ENCODE measurements at places on chromosomes 5 and 9.

GRCh38 chr5:80069918-80070318 is 34.8 kb downstream of the THBS4 start:
- H3K27ac ChIP-seq = no peak overlapping the region
- DNase-seq = no peak

- no peaks in the 10 kb centered on the region for H3K27me3 ChIP-seq
- no peak overlapping the region for H3K4me3 ChIP-seq
- peaks cover 51% of the 10 kb centered on the region for H3K36me3 ChIP-seq
- H3K4me1 ChIP-seq = no peaks in the 10 kb centered on the region
These were observed 52.8 kb downstream of the PRRT1B start for GRCh38 chr9:131598121-131598520.

DNA sequence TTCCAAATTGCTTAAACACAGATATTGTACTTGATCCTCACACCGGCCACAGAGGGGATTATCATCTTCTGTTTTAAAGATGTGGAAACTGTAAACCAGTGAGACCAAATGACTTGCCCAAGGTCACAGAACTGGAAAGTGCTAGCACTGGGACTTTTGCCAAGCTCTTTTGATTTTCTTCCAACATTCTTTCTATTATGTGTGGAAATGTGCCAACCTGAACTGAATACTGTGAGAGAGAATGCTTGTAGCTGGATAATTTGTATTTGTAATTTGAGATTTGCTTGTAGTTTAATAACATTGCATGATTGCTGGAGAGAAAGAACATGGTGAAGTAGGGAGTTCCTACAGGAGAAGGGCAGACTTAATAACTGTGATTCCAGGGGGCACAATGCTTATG is 977.9 kb upstream of the NUDT12 start:
- DNase-seq = no peak
- H3K4me1 ChIP-seq = no peaks in the 10 kb centered on the region
- no peaks in the 10 kb centered on the region for H3K27me3 ChIP-seq
- H3K27ac ChIP-seq = no peak overlapping the region
- H3K4me3 ChIP-seq = no peak overlapping the region

DNA sequence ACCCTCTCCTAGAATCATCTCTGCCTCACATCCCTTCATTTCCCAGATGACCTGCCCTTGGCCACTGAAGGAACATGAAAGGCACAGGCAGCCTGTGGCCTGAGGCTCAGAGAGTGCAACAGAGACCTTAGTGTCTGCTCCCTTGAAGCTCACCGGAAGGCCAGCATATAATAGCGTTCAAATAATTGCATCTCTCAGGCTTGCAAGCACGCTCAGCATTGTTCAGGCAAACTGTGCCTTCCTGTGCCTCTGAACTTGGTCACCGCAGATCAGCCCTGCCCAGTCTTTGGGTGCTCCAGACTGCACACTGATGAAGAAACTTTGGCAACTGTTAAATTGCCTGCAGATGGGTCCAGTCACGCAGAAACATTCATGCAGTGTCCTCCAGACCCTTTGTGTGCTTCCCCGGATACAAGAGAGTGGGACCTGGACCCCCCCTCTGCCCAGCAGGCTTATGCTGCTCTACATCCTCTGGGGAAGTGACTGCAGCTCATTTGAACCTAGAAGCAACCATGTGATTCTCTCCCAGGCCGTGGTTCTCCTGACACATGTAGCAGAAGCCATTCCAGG is 216.0 kb upstream of the ANKRD55 start:
- H3K36me3 ChIP-seq = no peaks in the 10 kb centered on the region
- H3K4me3 ChIP-seq = no peak overlapping the region
- no peaks in the 10 kb centered on the region for H3K27me3 ChIP-seq
- no peaks in the 10 kb centered on the region for H3K4me1 ChIP-seq
- no peak overlapping the region for H3K27ac ChIP-seq

- H3K27ac ChIP-seq = no peak overlapping the region
- H3K4me3 ChIP-seq = no peak overlapping the region
- H3K4me1 ChIP-seq = no peaks in the 10 kb centered on the region
- DNase-seq = no peak
These were observed 373.4 kb downstream of the GADD45G start for GRCh38 chr9:89978185-89978584.

GRCh38 chr9:129640086-129640870 is 1.7 kb downstream of the ASB6 start:
- peak overlapping the region; percentile 95 for H3K4me3 ChIP-seq
- no peak for DNase-seq
- peaks cover 29% of the 10 kb centered on the region for H3K36me3 ChIP-seq
- H3K27me3 ChIP-seq = no peaks in the 10 kb centered on the region
- peaks cover 15% of the 10 kb centered on the region for H3K4me1 ChIP-seq
- peak overlapping the region; percentile 90 for H3K27ac ChIP-seq

GRCh38 chr9:33202018-33202417 is 34.9 kb upstream of the B4GALT1 start:
- peaks cover 9% of the 10 kb centered on the region for H3K4me1 ChIP-seq
- H3K4me3 ChIP-seq = no peak overlapping the region
- H3K27ac ChIP-seq = no peak overlapping the region
- H3K36me3 ChIP-seq = no peaks in the 10 kb centered on the region
- no peaks in the 10 kb centered on the region for H3K27me3 ChIP-seq

- H3K4me3 ChIP-seq = no peak overlapping the region
- no peaks in the 10 kb centered on the region for H3K36me3 ChIP-seq
- H3K27ac ChIP-seq = no peak overlapping the region
- no peak for DNase-seq
These were observed 108.8 kb downstream of the SLC12A2 start for GRCh38 chr5:128192368-128192767.

DNA sequence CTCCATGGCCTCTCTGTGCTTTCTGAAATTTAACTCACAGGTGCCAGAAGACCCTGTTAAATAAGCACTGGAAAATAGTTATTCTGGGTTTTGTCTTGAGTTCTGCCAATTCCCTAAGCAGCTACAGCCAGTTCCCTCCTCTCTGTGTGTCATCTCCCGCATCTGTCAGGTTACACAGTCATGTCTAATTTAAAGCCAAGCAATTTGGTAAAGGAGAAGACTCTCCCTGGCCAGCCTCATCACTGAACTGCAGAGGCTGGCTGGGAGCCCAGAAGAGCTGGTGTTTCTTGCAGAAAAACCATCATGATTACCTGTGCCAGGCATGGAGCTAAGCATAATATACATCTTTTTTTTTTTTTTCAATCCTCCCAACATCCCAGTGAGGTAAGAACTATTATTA is 141.3 kb upstream of the ZNF366 start:
- no peak overlapping the region for H3K27ac ChIP-seq
- H3K4me1 ChIP-seq = no peaks in the 10 kb centered on the region
- H3K27me3 ChIP-seq = no peaks in the 10 kb centered on the region
- H3K36me3 ChIP-seq = no peaks in the 10 kb centered on the region
- DNase-seq = no peak

- H3K4me1 ChIP-seq = no peaks in the 10 kb centered on the region
- no peak for DNase-seq
- no peaks in the 10 kb centered on the region for H3K27me3 ChIP-seq
- H3K4me3 ChIP-seq = no peak overlapping the region
These were observed 146.8 kb downstream of the SMC2 start for GRCh38 chr9:104240890-104241289.

GRCh38 chr9:105116052-105116868 is 128.2 kb upstream of the SLC44A1 start:
- no peaks in the 10 kb centered on the region for H3K27me3 ChIP-seq
- H3K36me3 ChIP-seq = no peaks in the 10 kb centered on the region
- H3K4me3 ChIP-seq = no peak overlapping the region
- peaks cover 29% of the 10 kb centered on the region for H3K4me1 ChIP-seq
- H3K27ac ChIP-seq = no peak overlapping the region

GRCh38 chr9:109560470-109561132 is 62.5 kb upstream of the PTPN3 start:
- no peaks in the 10 kb centered on the region for H3K4me1 ChIP-seq
- H3K27me3 ChIP-seq = no peaks in the 10 kb centered on the region
- H3K36me3 ChIP-seq = no peaks in the 10 kb centered on the region
- no peak overlapping the region for H3K4me3 ChIP-seq

DNA sequence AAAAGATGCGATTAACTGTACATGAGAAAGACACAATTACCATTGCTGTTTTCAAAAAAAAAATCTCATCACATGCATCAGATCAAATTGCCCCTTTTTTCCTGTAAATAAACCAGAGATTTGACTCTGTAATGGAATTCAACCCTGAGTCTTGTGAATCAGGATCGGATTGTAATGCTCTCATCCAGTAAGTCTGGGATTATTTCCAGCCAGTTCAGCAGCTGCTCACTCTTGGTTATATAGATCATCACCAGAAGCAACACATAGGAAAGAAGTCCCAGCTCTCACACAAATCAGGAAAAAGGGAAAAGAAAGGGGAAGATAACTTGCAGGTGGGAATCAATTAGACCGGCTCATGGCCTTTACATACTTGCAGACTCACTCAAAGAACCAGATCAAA is 97.8 kb upstream of the SPOCK1 start:
- no peak overlapping the region for H3K4me3 ChIP-seq
- no peaks in the 10 kb centered on the region for H3K4me1 ChIP-seq
- H3K27ac ChIP-seq = no peak overlapping the region
- no peak for DNase-seq

GRCh38 chr5:158545949-158546530 is 553.7 kb downstream of the EBF1 start:
- no peaks in the 10 kb centered on the region for H3K27me3 ChIP-seq
- no peak overlapping the region for H3K4me3 ChIP-seq
- DNase-seq = no peak
- no peaks in the 10 kb centered on the region for H3K36me3 ChIP-seq
- no peak overlapping the region for H3K27ac ChIP-seq

GRCh38 chr9:119917175-119917574 is 547.9 kb upstream of the BRINP1 start:
- no peaks in the 10 kb centered on the region for H3K36me3 ChIP-seq
- no peak overlapping the region for H3K4me3 ChIP-seq
- DNase-seq = no peak
- no peaks in the 10 kb centered on the region for H3K4me1 ChIP-seq
- H3K27me3 ChIP-seq = no peaks in the 10 kb centered on the region

DNA sequence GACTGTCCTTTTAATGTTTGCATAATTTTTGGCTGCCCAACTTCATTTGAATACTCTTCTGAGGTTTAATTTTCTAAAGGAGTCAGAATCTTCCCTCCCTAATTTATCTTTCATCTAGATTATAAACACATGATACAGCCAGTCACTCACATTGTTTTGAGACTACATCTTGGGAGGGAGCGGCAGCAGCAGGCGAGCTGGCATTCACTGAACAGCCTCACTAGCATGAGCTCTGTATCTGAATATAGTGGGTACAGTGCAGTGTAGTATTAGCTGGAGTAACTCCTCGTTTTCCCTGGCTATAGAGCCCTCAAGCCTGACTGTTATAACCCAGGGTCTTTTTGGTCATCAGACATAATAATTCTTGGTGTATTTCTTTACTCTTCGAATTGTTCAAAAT is 969.2 kb upstream of the COX7C start:
- DNase-seq = no peak
- no peaks in the 10 kb centered on the region for H3K27me3 ChIP-seq
- no peak overlapping the region for H3K4me3 ChIP-seq
- no peak overlapping the region for H3K27ac ChIP-seq

DNA sequence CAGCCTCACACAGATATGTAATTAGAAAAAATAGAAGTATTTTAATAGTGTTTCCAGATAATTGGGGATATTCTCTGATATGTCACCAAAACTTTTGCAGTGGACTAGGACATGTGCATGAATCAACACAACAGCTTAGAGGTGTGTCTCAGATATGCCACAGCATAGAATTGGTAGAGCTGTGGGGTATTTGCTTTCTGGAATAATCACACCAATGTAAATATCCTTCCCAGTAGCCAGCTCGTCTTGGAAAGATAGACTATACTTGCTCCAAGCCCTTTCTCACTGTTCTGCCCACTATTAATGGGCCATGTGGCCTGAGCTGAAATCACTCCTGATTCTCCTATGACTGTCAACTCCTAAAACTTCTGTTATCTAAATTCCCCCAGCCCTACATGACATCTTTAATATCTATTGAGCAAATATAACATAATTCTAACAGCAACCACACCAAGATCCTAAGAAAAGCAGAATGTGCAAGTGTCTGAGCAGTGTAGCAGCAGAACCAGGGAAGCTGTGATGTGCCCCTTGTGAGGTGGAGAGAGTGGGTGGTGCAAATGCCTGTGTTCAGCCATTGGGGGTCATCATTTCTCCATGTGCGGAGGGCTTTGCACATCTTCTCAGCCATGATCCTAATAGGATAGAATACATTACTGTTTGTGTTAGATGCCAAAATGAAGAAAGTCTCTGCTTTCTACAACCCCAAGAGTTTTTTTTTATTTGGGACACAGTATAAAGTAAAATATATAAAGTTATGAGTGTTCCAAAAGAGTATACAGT is 65.0 kb downstream of the MELK start:
- H3K4me3 ChIP-seq = no peak overlapping the region
- H3K4me1 ChIP-seq = no peaks in the 10 kb centered on the region
- H3K36me3 ChIP-seq = no peaks in the 10 kb centered on the region
- no peak overlapping the region for H3K27ac ChIP-seq
- DNase-seq = no peak

- H3K36me3 ChIP-seq = no peaks in the 10 kb centered on the region
- H3K4me1 ChIP-seq = peaks cover 34% of the 10 kb centered on the region
- peak overlapping the region; percentile 44 for H3K4me3 ChIP-seq
- no peaks in the 10 kb centered on the region for H3K27me3 ChIP-seq
These were observed 554 bp downstream of the JAK2 start for GRCh38 chr9:4985386-4986266.

GRCh38 chr5:132774896-132775295 is 2.1 kb downstream of the SEPTIN8 start:
- no peak for DNase-seq
- no peaks in the 10 kb centered on the region for H3K27me3 ChIP-seq

DNA sequence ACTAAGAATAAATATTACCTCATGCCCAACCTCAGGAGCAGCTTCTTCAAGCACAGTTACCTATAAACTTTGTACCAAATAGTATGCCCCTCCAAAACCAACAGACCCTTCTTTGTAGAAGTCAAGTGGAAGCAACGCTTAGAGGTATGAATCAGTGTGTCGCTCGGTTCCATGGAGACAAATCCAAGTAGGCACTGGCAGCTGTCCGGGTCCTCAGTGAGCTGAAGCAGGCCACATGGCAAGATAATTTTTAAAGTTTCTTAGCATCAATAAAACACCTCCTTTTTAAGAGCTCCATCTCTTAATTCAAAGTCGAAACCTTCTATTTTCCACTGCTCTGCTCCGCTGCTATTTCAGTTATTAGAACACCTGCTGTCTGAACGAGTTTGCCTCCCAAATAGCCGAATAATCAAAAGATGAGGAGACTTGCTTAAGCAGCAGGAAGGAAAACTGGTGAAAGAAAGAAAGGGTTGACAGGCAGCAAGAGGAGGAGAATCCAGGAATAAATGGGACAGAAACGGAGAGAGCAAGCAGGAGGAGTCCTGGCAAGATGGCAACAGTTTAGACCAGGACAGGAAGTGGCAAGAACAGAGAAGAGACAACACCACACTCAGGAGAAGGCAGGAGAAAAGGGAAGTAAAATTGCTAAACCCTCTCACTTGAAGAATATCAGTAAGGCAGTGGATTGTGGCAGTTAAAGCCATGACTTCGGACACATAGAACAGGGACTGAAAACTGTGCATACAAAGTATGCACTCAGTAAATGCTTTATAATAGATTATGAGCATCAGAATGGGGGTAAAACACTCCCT is 65.0 kb downstream of the PPP2R2B start:
- no peak overlapping the region for H3K27ac ChIP-seq
- H3K4me3 ChIP-seq = no peak overlapping the region
- DNase-seq = no peak
- no peaks in the 10 kb centered on the region for H3K36me3 ChIP-seq
